ENCODE measurements at places on chromosomes 11 and 22. TPM values are rescaled to one million over a fixed set of nuclear protein-coding genes. Genes with fewer than 3 reads are reported as not detected.

GALNT18 gene
- total RNA-seq, result 1.3 TPM

FREY1 gene
- 2.7 TPM for total RNA-seq

NNMT gene
- not detected for total RNA-seq

PRR33 gene
- total RNA-seq, result not detected

SHANK3 gene
- total RNA-seq, result not detected

OR52L1 gene
- not detected for total RNA-seq

UPK3A gene
- not detected for total RNA-seq

MPZL2 gene
- total RNA-seq, result 4.8 TPM

OR51B4 gene
- total RNA-seq, result not detected

OR5AK2 gene
- not detected for total RNA-seq

SLC22A9 gene
- total RNA-seq, result not detected

PARVG gene
- 128 TPM for total RNA-seq

CCDC116 gene
- 0.81 TPM for total RNA-seq

THY1 gene
- total RNA-seq, result 3.5 TPM

SESN3 gene
- total RNA-seq, result 43.5 TPM

OR4X2 gene
- total RNA-seq, result not detected

KDM4D gene
- 0.44 TPM for total RNA-seq

POGLUT3 gene
- total RNA-seq, result 15.1 TPM

LRRC32 gene
- total RNA-seq, result 4.7 TPM

RTN4RL2 gene
- 0.12 TPM for total RNA-seq

GDPD4 gene
- total RNA-seq, result not detected

IL17REL gene
- total RNA-seq, result 0.07 TPM

TMEM126A gene
- 40.1 TPM for total RNA-seq

NOX4 gene
- total RNA-seq, result not detected

MRGPRE gene
- total RNA-seq, result not detected

MUC2 gene
- not detected for total RNA-seq

Data from T-helper 1 cell treated with Interleukin-12 subunit alpha and Interleukin-12 subunit beta and Interleukin-4 antibody, amounts not matched to agents 30 ng/mL and 1 ng/mL, for 36 hours (primary cell).